ENCODE measurements at places on chromosomes 12 and 14. TPM values are rescaled to one million over a fixed set of nuclear protein-coding genes. Genes with fewer than 3 reads are reported as not detected.

CATSPERB gene
- polyA plus RNA-seq: 0.20 TPM

TRIM9 gene
- 0.09 TPM for polyA plus RNA-seq

GALC gene
- 7.2 TPM for polyA plus RNA-seq

PTCSC3 gene
- polyA plus RNA-seq: not detected

TTC9 gene
- 4.6 TPM for polyA plus RNA-seq

CIROP gene
- not detected for polyA plus RNA-seq

BDKRB2 gene
- polyA plus RNA-seq: 0.22 TPM

ASPG gene
- polyA plus RNA-seq: 0.05 TPM

GLI1 gene
- polyA plus RNA-seq: 0.77 TPM

OR4Q3 gene
- polyA plus RNA-seq: not detected

DNA sequence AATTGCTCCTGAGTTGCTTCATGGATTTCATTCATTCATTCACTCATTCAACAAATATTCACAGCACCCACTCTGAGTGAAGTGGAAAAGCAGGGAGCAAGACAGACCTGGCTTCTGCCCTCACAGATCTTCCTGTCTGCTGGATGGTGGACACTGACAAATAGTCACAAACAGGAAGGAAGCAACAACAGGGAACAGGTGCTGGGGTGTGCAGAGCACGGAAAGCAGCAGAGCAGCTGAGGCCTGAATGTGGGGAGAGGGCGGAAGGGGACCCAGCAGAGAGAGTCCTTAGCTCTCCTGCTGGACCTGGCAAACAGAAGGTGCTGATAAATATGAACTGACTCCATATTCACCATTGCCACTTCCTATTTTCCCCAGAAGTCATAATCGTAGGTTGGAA is 54.4 kb downstream of the SETD3 start:
- H3K4me3 ChIP-seq: no peak overlapping the region
- no peaks in the 10 kb centered on the region for H3K27me3 ChIP-seq
- peaks cover 79% of the 10 kb centered on the region for H3K36me3 ChIP-seq
- H3K27ac ChIP-seq: no peak overlapping the region
- H3K4me1 ChIP-seq: peaks cover 12% of the 10 kb centered on the region
- DNase-seq: no peak

GRCh38 chr12:71426300-71427047 is 13.1 kb upstream of the LGR5 start:
- no peak overlapping the region for H3K27ac ChIP-seq
- no peaks in the 10 kb centered on the region for H3K4me1 ChIP-seq
- no peak overlapping the region for H3K4me3 ChIP-seq
- H3K27me3 ChIP-seq: no peaks in the 10 kb centered on the region
- no peak for DNase-seq

DNA sequence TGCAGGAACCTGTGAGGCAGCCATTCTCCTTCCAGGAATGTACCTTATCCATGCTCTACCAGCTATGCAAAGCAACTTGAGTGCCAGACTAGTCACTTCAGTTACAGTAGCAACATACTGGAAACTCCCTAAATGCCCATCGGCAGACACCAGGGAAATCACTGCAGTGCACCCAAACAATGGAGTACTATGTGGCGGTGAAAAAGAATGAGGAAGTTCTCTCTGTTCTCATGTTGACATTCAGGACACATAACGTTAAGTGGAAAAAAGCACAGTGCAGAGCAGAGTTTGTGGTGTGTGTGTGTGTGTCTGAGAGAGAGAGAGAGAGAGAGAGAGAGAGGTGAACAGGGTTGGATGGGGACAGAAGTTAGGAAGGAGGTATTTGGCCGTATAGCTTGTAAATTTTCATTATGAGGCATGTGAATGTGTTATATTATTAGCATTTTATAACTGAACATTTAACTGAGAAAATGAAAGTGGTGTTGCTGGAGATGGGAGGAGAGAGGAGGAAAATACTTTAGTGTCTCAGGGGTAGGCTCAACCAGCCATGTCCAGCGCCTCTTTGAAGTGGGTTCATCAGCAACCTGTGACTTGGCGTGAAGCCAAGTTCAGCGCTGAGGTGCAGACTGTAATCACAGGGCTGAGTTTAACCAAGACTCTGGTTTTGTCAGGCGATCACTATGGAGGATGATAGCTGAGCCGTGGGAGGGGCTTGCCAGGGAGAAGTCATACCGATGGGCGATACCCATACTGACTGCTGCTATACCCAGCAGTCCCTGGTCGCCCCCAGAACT is 17.3 kb downstream of the TNFAIP2 start:
- H3K4me1 ChIP-seq: peaks cover 40% of the 10 kb centered on the region
- no peaks in the 10 kb centered on the region for H3K27me3 ChIP-seq
- H3K4me3 ChIP-seq: no peak overlapping the region

GRCh38 chr12:44654646-44655639 is 221.2 kb downstream of the NELL2 start:
- DNase-seq: no peak
- H3K4me1 ChIP-seq: no peaks in the 10 kb centered on the region
- no peak overlapping the region for H3K4me3 ChIP-seq
- H3K27ac ChIP-seq: no peak overlapping the region

DNA sequence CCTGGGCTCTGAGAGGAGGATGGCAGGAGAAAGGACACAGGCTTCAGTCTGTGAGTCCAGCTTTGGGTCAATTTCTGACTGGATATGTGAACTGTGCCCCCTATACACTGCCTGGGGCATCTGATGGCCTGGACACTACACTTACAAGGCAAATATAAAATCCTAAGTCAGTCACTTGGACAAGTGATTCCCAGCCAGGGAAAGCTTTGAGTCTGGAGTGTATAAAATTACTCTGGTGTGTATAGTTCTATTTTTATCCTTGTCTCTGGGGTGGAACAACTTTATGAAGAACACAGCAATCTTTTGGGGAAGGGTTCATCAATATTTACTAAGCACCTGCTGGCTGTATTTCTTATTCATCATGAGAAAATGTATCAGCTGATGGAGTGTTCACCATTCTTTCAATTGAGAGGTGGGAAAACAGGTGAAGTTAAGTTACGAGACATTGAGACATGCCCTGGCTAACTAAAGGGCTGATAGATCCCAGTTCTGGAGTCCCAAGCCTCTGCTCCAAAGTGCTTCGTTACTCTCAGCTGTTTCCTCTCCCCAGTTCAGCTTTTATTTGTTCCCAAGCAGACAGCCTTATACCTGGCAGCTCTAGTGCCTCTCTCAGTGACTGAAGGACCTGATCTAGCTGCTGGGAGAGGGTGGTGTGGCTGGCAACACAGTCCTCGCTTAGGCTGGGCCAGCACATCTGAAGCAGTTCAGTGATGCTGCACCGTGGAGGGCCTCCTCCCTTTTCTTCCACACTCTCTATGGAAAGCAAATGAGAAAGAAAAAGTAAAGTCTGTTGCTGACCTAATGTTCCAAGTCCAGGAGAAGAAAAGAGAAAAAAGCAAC is 30.9 kb downstream of the ZFYVE26 start:
- no peak overlapping the region for H3K4me3 ChIP-seq
- no peak overlapping the region for H3K27ac ChIP-seq
- no peaks in the 10 kb centered on the region for H3K4me1 ChIP-seq

GRCh38 chr12:1591543-1591942 is 2.8 kb downstream of the FBXL14 start:
- H3K27me3 ChIP-seq: no peaks in the 10 kb centered on the region
- peak overlapping the region; percentile 95 for H3K4me3 ChIP-seq
- no peaks in the 10 kb centered on the region for H3K36me3 ChIP-seq
- H3K4me1 ChIP-seq: peaks cover 76% of the 10 kb centered on the region

- H3K27ac ChIP-seq: no peak overlapping the region
- H3K27me3 ChIP-seq: no peaks in the 10 kb centered on the region
- H3K36me3 ChIP-seq: no peaks in the 10 kb centered on the region
- no peak overlapping the region for H3K4me3 ChIP-seq
- no peak for DNase-seq
Measured at GRCh38 chr14:104942586-104942985, 17.9 kb downstream of the PLD4 start.

GRCh38 chr14:101411779-101412178 is 149.5 kb upstream of the DIO3 start:
- H3K27me3 ChIP-seq: peaks cover 50% of the 10 kb centered on the region
- DNase-seq: no peak
- H3K4me1 ChIP-seq: no peaks in the 10 kb centered on the region
- no peak overlapping the region for H3K27ac ChIP-seq
- H3K4me3 ChIP-seq: no peak overlapping the region

DNA sequence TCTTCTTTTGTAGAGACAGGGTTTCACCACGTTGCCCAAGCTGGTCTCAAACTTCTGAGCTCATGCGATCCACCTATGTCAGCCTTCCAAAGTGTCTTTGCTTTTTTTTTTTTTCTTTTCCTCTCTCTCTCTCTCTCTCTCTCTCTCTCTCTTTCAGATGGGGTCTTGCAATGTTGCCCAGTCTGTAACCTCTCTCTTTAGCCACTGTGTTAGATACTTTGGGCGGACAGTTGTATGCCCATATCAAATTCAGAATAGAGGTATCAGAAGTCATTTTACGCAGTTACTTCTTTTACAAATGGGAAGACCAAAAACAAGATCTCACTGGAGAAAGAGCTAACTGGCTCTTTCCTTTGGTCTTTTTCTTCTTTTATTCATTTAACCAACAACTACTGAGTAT is 6.7 kb downstream of the HEBP1 start:
- no peaks in the 10 kb centered on the region for H3K27me3 ChIP-seq
- peaks cover 2% of the 10 kb centered on the region for H3K4me1 ChIP-seq
- peak overlapping the region; percentile 80 for H3K27ac ChIP-seq
- H3K4me3 ChIP-seq: no peak overlapping the region
- no peak for DNase-seq

DNA sequence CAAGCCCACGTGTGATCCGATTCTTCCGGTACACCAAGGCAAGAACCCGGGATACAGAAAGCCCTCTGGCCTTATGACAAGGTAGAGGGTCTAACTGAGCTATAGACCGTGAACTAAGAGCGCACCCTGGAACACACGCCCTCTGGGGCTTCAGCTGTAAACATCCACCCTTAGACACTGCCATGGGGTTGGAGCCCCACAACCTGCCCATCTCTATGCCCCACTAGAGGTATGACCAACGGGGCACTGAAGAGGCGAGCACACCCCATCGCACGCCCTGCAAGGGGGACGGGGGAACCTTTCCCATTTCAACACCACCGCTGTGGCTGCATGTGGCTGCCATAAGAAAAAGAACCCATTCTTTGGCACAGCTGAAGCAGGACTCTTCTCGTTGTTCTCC is 1206.0 kb upstream of the TMEM132C start:
- peak overlapping the region; percentile 69 for H3K27ac ChIP-seq
- H3K36me3 ChIP-seq: no peaks in the 10 kb centered on the region
- H3K4me3 ChIP-seq: no peak overlapping the region
- H3K4me1 ChIP-seq: no peaks in the 10 kb centered on the region
- no peaks in the 10 kb centered on the region for H3K27me3 ChIP-seq
- no peak for DNase-seq

DNA sequence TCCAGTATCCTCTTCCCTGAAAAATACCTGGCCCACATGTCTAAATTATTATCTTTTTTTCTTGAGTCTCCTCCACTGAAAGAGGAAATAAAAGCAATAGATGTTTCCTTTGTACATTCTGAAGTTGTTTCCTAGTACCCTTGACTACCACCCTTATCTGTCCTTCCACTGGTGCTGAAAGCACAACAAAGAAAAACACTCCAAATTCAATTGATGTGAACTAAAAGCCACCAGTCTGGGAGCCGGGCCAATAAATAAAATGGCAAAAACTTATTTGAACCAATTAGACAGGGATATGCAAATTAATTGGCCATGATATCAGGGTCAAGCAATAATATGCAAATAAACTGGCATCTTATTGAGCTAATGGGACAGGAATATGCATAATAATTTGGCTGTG is 330.5 kb downstream of the PAWR start:
- H3K4me1 ChIP-seq: no peaks in the 10 kb centered on the region
- no peak overlapping the region for H3K27ac ChIP-seq
- DNase-seq: no peak
- H3K27me3 ChIP-seq: no peaks in the 10 kb centered on the region
- no peaks in the 10 kb centered on the region for H3K36me3 ChIP-seq

DNA sequence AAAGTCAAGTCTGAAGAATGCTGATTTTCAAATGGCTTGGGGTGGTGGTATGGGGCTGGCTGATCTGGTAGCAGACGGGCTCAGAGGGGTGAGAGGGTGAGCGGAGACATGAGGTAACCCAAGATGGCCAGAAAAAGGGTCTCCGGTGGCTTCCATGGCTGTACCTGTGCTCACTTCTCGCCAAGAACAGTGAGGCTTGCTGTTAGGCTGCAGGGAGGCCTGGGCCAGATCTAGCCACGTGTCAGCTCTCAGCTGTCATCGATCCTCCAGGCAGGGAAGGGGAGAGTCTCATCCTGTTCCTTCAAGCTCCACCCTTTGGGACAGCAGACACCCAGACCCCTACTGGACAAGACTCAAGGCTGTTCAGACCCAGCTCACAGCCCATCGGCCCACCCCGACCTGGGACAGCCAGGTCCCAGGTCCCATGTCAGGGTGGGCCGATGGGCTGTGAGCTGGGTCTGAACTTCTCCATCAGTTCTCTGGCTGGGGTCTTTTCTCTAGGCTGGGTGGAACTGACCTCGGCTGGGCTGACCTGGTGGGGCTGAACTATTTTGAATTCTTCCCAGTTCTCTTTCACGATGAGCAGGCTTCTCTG is 9.0 kb downstream of the LRTM2 start:
- H3K27ac ChIP-seq: no peak overlapping the region
- H3K4me1 ChIP-seq: peaks cover 3% of the 10 kb centered on the region
- peak; percentile 47 for DNase-seq
- no peak overlapping the region for H3K4me3 ChIP-seq

- H3K36me3 ChIP-seq: no peaks in the 10 kb centered on the region
- DNase-seq: no peak
- peaks cover 4% of the 10 kb centered on the region for H3K4me1 ChIP-seq
- H3K27me3 ChIP-seq: no peaks in the 10 kb centered on the region
Measured at GRCh38 chr12:68081561-68081960, 78.0 kb downstream of the IFNG start.

- no peaks in the 10 kb centered on the region for H3K27me3 ChIP-seq
- peaks cover 21% of the 10 kb centered on the region for H3K4me1 ChIP-seq
- no peak overlapping the region for H3K27ac ChIP-seq
- DNase-seq: no peak
Measured at GRCh38 chr12:68011882-68012207, 22.6 kb downstream of the IFNG-AS1 start.

GRCh38 chr14:92914087-92914656 is 8.8 kb upstream of the CHGA start:
- no peak overlapping the region for H3K27ac ChIP-seq
- H3K4me1 ChIP-seq: no peaks in the 10 kb centered on the region
- no peak overlapping the region for H3K4me3 ChIP-seq

DNA sequence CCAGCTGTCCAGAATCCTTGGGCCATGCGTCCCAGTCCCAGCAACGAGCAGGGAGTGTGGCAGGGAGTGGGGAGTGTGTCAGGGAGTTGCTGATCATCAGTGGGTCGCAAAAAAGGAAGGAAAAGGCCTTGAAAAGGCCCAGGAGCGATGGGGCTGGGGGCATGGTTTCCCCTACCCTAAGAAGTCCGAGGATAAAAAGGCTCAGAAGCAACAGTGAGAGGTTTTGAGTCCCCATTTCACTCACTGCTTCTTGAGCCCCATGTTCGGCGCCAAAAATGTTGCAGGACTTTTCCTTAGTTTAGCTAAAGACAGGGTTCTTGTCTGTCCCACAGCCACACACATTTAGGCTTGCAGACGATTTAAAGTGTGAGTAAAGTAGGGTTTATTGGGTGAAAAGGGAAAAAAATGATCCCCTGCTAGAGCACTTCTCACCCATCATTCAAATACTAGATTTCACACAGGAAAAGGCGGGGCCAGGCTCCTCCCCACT is 189.5 kb downstream of the KCNC2 start:
- no peak overlapping the region for H3K27ac ChIP-seq
- no peaks in the 10 kb centered on the region for H3K27me3 ChIP-seq
- H3K4me3 ChIP-seq: no peak overlapping the region
- DNase-seq: no peak
- H3K4me1 ChIP-seq: no peaks in the 10 kb centered on the region

All from spleen (tissue), 13 donors.